Astrocyte (in vitro differentiated cells and primary cell): ENCODE measurements at places on chromosomes 12 and 14. TPM values are rescaled to one million over a fixed set of nuclear protein-coding genes. Genes with fewer than 3 reads are reported as not detected.

Gene MLXIP
- total RNA-seq, result 62.5 and 73.4 TPM in 2 replicates

Gene LTBR
- total RNA-seq, result 2.8 and 2.9 TPM in 2 replicates

DNA sequence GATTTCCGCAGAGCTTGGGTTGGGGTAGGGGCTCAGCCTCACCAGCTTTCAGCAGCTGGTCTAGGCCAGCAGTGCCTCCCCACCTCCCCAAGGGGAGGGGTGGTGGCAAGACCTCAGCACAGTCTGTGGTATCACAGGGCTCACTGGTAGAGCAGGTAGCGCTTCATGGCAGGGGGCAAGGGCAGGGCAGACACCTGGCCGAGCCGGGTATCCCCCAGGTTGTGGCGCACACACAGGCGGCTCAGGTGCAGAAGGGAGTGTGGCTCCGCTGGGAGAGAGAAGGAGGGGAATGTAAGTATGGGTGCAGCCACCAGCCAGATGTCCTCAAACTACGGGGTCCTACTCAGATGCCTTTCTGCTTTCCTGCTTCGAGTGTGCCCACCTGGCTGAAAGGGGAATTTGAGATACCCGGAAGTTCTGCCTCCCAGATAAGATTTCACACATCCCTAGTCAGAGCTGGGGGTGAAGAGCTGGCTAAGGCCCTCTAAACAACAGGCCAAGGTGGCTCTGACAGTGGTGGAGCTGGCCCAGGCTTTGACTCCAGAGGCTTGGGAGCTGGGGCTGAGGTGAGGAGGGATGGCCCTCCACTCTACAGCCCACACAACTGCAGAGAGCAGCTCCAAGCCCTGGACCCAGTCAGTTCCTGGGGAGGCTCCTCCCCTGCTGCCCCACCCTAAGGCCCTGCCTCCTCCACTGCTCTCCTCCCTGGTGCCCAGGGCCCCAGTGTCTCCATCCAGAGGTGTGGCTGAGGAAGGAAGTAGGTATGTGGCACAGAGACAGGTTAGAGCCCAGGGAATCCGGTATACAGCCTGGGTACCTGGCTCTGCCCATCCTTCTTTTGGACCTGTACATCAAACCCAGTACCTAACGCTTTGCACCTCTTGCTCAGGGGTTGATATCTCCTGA lies 1.8 kb downstream of the SPSB2 start:
- H3K27me3 ChIP-seq, result no peaks in the 10 kb centered on the region
- H3K4me1 ChIP-seq, result peaks cover 37% of the 10 kb centered on the region
- no peak for DNase-seq
- no peak overlapping the region for H3K27ac ChIP-seq
- H3K36me3 ChIP-seq, result peaks cover 21% of the 10 kb centered on the region

DNA sequence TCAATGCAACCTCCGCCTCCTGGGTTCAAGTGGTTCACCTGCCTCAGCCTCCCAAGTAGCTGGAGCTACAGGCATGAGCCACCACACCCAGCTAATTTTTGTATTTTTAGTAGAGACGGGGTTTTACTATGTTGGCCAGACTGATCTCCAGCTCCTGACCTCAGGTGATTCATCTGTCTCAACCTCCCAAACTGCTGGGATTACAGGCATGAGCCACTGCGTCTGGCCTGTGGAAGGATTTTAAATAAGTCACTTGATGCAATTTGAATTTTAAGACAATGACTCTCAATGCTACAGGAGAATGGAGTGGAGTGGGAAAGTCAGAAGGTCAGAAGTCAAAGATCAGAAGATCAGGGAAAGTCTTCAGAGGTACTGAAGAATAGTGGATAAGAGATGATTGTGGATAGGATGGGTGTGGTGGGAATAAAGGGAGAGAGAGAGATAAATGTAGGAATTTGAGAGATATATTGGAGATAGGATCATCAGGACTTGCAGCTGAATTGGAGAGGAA lies 15.4 kb downstream of the TMEM52B start:
- DNase-seq, result no peak
- no peaks in the 10 kb centered on the region for H3K36me3 ChIP-seq
- H3K27me3 ChIP-seq, result no peaks in the 10 kb centered on the region
- no peak overlapping the region for H3K27ac ChIP-seq
- H3K4me3 ChIP-seq, result no peak overlapping the region
- peaks cover 11% of the 10 kb centered on the region for H3K4me1 ChIP-seq

GRCh38 chr14:33386781-33387180 lies 448.1 kb downstream of the NPAS3 start:
- no peak overlapping the region for H3K4me3 ChIP-seq
- H3K4me1 ChIP-seq, result no peaks in the 10 kb centered on the region
- no peaks in the 10 kb centered on the region for H3K36me3 ChIP-seq

- DNase-seq, result no peak
- no peaks in the 10 kb centered on the region for H3K36me3 ChIP-seq
- no peak overlapping the region for H3K27ac ChIP-seq
- no peak overlapping the region for H3K4me3 ChIP-seq
- H3K27me3 ChIP-seq, result no peaks in the 10 kb centered on the region
Observed at GRCh38 chr14:60845523-60845922, 111.0 kb downstream of the MNAT1 start.

- peak; percentile 51 for DNase-seq
- no peak overlapping the region for H3K27ac ChIP-seq
- H3K27me3 ChIP-seq, result no peaks in the 10 kb centered on the region
Observed at GRCh38 chr14:64447876-64448670, 17.2 kb upstream of the AKAP5 start.
